ENCODE measurements at places on chromosomes 5 and 9.

DNA sequence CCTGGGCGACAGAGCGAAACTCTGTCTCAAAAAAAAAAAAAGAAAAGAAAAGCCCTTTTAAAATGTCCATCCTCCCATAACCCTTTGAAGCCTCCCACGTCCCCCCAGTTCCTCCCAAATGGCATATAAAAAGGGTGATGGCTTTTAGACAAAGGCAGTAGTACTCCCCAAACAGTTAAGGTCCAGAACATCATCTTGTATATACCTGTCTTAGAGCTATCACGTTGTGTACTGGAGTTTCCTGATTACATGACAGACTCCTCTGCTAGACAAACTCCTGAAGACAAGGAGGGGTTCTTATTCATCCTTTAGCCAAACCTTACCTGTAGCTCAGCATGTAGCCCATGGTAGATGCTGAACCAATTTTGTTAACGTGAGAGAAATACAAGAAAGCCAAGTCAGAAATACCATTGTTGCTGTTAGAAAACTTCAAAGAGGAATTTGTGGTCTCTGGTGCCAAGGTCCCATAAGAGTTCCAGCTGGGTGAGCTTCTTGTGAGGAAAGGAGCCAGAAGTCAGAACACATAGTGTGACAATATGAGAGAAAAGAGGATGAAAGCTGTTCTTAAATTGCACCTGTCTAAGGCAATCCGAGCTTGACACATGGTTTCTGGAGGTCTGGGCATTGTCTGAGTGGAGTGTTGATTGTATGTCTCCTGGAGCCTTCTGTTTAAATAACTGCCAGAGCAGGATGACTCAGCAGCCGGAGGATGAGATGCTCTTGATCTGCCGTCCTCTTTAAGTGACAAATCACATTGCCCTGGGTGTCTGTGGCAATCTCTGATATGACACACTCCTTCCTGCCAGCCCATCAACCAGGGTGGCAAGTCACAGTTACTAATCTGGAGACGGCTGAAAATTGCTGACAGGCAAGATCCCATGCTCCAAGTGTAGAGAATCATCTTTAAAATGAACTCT, 69.1 kb downstream of the ARRDC3 start:
- DNase-seq: peak; percentile 48

GRCh38 chr5:173890195-173890991, 2.2 kb downstream of the CPEB4 start:
- DNase-seq: no peak

DNA sequence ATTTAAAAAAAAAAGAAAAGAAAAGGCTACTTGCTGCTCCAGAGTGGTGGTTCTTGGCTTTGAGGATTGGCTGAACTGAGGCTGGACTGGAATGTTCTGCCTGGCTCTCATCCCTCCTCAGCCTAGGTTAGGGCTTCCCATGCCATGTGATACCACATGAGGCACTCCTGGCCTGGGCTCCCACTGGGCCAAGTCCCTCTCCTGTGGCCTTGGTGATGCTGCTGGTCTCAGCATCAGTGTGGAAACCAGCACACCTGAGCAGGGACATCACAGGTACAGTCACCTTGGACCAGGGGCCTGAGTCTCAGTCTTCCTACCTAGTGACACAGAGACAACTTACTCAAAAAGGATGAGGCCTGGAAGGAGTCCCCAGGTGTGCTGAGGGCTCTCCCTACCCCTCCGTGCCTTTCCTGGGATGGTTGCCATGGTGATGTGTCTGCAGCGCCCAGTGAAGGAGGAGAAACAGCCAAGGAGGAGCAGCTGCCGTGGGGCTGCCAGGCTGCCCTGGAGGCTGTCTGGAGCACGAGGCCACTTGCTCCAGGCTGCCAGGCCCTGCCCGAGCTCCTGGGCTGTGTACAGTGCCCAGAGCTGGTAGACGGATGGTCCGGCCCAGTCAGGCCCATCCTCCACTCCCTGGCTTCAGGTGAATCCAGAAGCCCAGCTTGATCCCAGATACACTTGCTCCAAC, 71.0 kb downstream of the WNK2 start:
- peak; percentile 47 for DNase-seq

DNA sequence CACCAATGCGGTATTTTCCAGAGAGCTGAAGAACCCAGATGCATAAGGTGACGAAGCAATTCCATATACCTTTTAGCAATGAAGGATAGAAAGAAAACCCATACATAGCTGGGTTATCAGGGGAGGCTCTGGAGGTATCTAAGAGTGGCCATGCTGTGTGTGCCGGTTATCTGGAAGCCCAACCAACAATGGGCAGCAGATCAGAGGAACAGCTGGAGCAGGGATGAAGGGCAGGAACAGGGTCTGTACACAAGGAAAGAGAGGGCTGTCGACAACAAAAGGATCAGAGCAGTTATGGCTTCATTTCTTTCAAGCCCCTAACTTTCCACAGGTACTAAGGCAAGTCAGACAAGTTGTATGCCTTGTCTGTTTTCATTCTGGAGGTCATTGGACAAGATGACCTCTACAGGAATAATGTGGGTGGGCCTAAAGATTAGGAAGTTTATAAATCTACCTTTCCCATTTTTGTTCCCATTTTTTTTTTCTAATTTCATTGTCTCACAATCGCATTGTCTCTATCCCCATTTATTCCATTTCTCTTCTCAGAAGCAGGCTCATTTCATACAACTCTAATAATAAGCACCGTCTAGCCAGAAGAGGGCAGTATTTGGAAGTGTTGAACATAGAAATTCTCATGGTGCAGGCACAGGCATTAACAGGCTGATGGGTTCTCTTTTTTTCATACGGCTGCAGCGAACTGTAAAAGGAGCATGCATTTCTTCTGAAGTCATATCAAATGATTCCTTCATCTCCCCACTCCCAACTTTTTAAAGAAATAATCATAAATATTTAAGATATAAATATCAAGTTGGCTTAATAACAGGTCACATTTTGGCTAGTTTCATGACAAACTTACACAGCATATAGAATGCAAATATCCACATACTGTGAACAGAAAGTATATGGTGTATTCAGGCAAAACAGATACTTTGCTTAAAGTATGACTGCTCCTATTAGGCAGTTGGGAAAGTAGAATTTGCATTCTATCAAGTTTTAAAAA, 63.5 kb downstream of the ZNF474 start:
- no peak for DNase-seq

GRCh38 chr9:90909225-90909624, 107.6 kb downstream of the SYK start:
- DNase-seq: no peak

DNA sequence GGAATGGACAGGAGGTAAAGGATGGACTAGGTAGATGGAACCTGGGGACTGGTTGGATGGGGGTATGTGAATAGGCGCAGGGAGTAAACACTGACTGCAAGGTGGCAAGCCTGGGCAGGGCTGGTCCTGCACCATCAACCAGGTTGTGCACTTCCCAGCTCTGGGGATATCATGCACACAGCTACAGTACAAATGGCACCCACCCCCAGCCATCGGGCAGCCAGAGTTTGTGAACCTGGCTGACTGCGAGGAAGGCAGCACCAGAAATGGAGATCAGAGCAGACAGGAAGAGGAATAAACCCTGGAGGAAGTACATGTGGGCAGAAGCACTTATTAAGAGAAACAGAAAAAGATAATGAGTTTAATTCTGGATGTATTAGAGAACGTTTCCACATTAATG, 229.1 kb downstream of the ESM1 start:
- no peak for DNase-seq

GRCh38 chr9:14277244-14277643, 36.7 kb downstream of the NFIB start:
- DNase-seq: no peak

GRCh38 chr9:2015581-2016407, 647 bp downstream of the SMARCA2 start:
- no peak for DNase-seq

GRCh38 chr9:13758936-13759335, 479.4 kb upstream of the MPDZ start:
- no peak for DNase-seq
